ENCODE measurements at places on chromosomes 12 and 14.

DNA sequence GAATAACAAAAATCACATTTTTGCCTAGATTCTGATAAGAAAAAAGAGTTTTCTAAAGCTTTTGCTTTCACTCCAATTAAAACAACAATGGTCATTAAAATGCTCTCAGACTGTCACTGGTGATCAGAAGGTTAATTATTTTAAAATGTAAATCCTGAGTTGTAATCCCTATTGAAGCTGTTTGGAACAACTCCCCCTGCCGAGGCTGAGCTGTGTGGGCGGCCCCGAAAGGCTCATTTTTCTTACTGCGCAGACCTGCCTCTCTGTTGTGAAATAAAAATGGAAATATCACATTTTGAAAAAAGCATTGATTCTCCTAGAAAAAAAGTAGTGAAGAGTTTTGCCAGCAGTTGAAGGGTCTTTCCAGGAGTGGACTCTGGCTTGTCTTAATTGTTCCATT is 174.8 kb upstream of the CDKN3 start:
- no peak for DNase-seq

DNA sequence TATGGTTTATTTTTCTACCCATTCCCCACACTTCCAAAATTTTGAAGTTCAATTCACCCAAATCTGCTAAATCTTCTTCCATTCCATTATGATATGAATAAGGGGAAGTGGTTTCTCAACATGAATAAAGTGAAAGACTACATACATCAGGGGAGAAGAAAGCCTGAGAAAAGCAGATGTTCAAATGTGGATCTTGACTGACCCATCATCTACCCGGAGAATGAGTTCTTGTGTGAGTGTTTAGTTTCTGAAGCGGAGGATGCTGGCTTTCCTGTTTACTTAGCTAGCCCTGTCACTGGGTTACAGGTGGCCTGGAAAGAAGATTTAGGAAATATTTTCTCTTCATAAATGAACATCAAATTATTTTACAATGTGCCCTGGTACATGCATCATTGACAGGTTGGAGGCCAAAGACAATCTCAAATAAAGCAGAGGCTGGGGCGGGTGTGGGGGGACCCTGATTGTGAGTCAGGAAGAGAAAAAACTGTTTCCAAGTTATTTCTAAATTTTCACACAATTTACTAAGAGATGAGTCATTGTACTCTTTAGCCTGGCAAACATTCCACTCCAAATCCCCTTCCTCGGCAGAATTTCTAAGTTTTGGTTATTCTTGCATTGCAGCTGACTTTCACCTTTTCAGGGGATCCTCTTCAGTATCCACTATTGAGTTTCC is 135.6 kb downstream of the SLC25A21 start:
- DNase-seq: peak; percentile 53

DNA sequence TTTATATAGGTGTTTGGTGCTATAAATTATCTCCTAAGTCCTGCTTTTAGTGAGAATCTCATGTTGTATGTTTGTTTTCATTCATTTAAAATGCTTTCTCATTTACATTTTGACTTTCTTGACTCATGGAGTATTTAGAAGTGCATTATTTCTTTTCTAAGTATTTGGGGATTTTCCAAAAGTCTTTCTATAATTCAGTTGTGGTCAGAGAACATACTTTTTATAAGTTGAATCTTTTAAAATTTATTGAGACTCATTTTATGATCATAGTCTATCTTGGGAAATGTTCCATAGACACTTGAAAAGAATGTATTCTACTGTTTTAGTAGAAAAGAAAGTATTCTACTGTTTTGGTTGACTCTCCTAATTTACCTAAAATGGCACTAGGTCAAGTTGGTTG is 168.2 kb downstream of the AKAP6 start:
- DNase-seq: no peak

DNA sequence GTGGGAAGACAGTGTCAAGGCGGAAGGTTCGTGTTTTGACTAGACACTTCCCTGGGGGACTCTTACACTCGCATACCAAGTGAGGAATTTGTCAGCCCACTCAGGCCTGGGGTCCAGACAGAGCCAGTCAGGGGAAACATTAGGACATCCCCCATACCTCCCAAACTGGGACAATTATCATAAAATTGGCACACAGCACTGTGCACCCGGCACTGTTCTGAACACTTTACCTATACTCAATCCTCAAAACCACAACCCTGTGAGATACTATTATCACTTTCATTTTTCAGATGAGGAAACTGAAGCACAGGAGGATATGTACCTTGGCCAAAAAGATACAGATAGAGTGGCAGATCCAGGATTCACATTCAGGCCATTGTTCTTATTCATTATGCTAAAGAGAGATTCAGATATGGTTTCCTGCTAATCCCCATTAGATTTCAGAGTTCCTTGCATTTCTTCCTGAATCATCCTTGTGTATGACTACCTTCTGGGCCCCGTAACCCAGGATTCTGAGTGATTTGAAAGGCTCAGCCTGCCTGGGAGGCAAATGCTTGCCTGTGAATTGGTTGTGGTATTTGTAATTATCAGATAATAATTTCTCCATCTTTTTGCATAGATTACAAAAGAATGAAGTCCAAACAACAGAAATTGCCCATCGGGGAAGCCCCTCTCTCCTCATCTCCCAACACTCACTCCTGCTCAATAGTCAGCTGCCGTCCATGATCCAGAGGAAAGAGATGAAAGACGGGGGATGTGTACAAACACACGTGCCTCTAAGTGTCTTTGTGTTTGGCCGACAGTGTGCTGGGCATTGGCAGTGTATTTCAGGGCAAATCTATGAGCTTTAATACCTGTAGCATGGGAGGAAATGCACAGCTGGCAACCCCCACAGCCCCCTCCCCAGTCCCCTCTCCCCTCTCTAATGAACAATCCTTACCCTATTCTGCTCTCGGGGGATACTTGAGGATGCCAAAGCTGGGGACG is 4.6 kb downstream of the TAC3 start:
- DNase-seq: no peak

DNA sequence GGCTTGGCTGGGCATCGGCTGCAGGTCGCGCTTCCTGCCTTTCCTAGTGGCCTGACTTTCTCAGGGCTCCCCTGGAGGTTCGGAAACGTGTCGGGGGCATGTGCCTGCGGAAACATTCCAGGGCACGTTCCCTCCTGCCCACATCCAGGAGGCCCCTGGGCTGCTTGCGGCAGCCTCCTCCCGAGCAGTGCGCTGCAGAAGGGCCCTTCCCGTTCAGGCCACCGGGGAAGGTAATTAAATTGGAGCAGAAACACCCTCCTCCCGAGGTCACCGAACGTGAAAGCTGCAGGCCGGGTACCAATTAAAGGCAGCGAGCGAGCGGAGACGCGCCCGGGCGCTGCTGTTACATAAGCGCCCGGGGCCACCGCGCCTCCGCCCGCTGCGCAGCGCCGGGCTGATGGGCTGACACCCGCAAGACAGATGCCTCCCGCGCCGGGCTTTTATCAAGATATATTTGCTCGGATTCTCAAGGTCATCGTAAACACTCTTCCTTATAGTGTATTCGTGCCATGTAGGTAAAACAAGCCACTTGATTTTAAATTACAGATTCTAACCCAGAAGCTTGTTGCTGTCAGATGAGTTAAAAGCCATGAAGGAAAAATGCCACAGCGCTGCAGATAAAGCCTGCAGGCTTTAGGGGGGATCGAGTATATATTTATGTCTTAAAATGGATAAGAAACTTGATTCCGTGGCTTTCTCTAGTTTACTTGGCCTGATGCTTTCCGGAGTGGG is 31.4 kb downstream of the SSPN start:
- peak; percentile 14 for DNase-seq

DNA sequence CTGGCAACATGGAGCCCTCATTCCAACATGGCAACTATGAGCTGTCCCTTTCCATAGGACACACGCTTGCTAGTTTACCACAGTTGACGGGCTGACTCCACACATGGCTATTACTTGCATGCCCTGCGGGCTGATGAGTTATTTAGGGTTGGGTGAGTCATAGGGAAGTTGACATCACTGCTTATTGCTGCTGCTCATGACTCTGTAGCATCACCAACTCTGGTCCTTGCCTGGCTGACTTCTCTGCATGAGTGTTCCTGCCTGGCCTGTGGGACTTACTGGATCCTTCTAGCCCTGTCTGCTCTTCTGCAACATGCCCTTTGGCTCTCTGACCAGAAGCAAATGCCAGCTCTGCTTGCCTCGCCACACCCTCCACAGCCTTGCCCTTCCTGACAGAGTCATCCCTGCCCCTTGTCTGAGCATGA is 199.5 kb downstream of the ANO6 start:
- DNase-seq: peak; percentile 98
